ENCODE measurements at places on chromosomes 12 and 14. TPM values are rescaled to one million over a fixed set of nuclear protein-coding genes. Genes with fewer than 3 reads are reported as not detected.

Gene RAB3IP
- 6.5 TPM for total RNA-seq

Gene CDCA4
- total RNA-seq: 9.4 TPM

Gene PIANP
- total RNA-seq: 0.11 TPM

Gene PLA2G1B
- 2.9 TPM for total RNA-seq

Gene SPTB
- 0.36 TPM for total RNA-seq

Gene DLGAP5
- not detected for total RNA-seq

Gene ART4
- 0.05 TPM for total RNA-seq

Data from ovary (tissue), 10 donors.